ENCODE measurements at places on chromosomes 7 and 10. TPM values are rescaled to one million over a fixed set of nuclear protein-coding genes. Genes with fewer than 3 reads are reported as not detected.

STEAP1B gene
- 5.9 TPM for total RNA-seq

WDR86 gene
- 0.13 TPM for total RNA-seq

ZNF853 gene
- 0.53 TPM for total RNA-seq

MOGAT3 gene
- not detected for total RNA-seq

TAS2R3 gene
- 3.9 TPM for total RNA-seq

IDI2 gene
- not detected for total RNA-seq

ADCY1 gene
- 1.0 TPM for total RNA-seq

EPHA1 gene
- total RNA-seq: 51.5 TPM

LRIT1 gene
- total RNA-seq: not detected

ASNS gene
- total RNA-seq: 161 TPM

TMEM26 gene
- under 0.01 TPM for total RNA-seq

EPO gene
- total RNA-seq: not detected

LOXL4 gene
- total RNA-seq: 0.13 TPM

ADIRF gene
- 25.3 TPM for total RNA-seq

LRRC18 gene
- not detected for total RNA-seq

ZMYND11 gene
- 49.2 TPM for total RNA-seq

ABCB1 gene
- under 0.01 TPM for total RNA-seq

PWWP2B gene
- total RNA-seq: 39.4 TPM

FAM131B gene
- 0.53 TPM for total RNA-seq

ANKRD2 gene
- 0.26 TPM for total RNA-seq

ZNF32 gene
- 20.5 TPM for total RNA-seq

PDK4 gene
- 0.53 TPM for total RNA-seq

ELAPOR2 gene
- total RNA-seq: 13.3 TPM

PNLIPRP2 gene
- not detected for total RNA-seq

ATOH7 gene
- under 0.01 TPM for total RNA-seq

MET gene
- total RNA-seq: 156 TPM

CDCA7L gene
- 11.5 TPM for total RNA-seq

HHEX gene
- 0.38 TPM for total RNA-seq

LIPF gene
- total RNA-seq: not detected

ANK3 gene
- 7.9 TPM for total RNA-seq

NXPH1 gene
- not detected for total RNA-seq

MYOZ1 gene
- not detected for total RNA-seq

GPNMB gene
- 57.0 TPM for total RNA-seq
